Left ventricle myocardium inferior (tissue), 1 donor: ENCODE measurements at places on chromosomes 6 and 20. TPM values are rescaled to one million over a fixed set of nuclear protein-coding genes. Genes with fewer than 3 reads are reported as not detected.

The EPHA7 gene
- 12.5 TPM for total RNA-seq

The TP53TG5 gene
- 0.80 TPM for total RNA-seq

The HTR1E gene
- total RNA-seq, result not detected

The MUC21 gene
- total RNA-seq, result not detected

The CST2 gene
- not detected for total RNA-seq

The PRSS16 gene
- 0.49 TPM for total RNA-seq

DNA sequence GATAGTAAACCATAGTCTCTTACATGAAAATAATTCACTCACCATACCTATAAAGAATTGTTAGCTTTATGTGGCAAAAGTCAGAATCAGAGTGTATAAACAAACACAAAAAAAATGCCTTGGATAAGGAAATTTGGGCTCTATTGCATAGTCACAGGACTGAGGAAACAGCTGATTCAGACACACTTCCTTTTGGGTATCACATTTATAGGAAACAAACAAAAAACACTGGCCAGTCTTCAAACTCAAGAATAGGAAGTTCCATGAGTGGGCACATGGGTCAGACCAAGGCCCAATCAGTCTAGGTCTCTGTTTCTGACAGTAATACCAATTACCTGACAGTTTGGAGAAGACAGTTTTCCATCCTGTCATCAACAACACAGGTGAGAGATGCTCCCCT is 8.0 kb downstream of the SLC18B1 start:
- H3K4me1 ChIP-seq, result no peaks in the 10 kb centered on the region
- DNase-seq, result no peak
- no peaks in the 10 kb centered on the region for H3K27me3 ChIP-seq
- H3K4me3 ChIP-seq, result no peak overlapping the region

DNA sequence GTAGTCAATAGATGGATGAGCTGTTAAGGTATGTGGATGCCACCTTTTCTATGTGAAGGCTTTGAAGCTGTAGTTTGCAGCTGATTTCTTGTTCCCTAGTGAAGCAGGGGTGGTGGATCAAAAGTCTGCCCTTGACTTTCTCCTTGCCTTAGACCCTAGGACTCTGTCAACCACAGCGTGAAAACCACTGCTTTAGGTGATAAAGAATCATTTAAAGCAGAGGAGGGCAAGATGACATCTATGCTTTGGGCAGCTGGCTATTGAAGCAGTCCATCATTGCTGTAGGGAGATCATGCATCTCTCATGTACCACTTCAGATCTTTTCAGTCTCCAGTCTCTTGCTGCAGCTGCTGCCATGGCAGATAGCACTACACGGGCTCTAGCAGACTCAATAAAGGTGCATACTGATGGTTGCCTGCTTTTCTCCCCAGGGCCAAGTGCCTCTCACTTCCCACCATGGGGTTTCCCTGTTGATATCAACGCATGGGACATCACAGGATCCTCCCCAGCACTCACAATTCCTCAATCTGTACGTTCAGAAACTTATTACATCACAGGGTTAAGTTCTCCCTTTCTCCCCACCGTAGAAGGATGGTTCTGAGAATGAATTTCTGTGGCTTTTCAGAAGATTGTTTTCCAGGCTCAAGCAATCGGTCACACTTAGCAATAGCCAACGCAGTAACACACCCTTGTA is 122.0 kb upstream of the STMND1 start:
- no peaks in the 10 kb centered on the region for H3K36me3 ChIP-seq
- no peak overlapping the region for H3K4me3 ChIP-seq

DNA sequence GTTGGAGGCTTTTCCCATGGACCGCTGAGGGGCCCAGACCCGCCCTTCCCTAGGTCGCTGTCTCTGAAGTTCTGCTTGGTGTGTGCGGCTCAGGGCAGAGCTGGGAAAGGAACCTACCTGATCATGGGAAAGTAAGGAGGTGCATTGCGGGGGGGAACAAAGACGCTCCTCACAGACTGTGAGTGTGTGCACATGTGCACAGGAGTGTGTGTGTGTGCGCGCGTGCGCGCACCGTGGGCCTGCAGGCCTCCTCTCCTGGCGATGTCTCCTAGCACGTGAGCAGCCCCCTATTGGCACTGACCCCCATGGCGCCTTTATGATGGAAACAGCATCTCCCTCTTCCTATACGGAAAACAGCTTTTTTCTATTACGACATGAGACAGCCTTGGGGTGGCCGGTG is 224.1 kb downstream of the TAF4 start:
- H3K36me3 ChIP-seq, result no peaks in the 10 kb centered on the region
- H3K4me3 ChIP-seq, result no peak overlapping the region
- DNase-seq, result no peak
- H3K27ac ChIP-seq, result no peak overlapping the region
- H3K27me3 ChIP-seq, result peaks cover 65% of the 10 kb centered on the region
- H3K4me1 ChIP-seq, result no peaks in the 10 kb centered on the region

- H3K4me3 ChIP-seq, result no peak overlapping the region
- H3K27ac ChIP-seq, result no peak overlapping the region
- no peaks in the 10 kb centered on the region for H3K4me1 ChIP-seq
- no peaks in the 10 kb centered on the region for H3K36me3 ChIP-seq
Observed at GRCh38 chr6:50966532-50966931, 147.9 kb downstream of the TFAP2B start.

DNA sequence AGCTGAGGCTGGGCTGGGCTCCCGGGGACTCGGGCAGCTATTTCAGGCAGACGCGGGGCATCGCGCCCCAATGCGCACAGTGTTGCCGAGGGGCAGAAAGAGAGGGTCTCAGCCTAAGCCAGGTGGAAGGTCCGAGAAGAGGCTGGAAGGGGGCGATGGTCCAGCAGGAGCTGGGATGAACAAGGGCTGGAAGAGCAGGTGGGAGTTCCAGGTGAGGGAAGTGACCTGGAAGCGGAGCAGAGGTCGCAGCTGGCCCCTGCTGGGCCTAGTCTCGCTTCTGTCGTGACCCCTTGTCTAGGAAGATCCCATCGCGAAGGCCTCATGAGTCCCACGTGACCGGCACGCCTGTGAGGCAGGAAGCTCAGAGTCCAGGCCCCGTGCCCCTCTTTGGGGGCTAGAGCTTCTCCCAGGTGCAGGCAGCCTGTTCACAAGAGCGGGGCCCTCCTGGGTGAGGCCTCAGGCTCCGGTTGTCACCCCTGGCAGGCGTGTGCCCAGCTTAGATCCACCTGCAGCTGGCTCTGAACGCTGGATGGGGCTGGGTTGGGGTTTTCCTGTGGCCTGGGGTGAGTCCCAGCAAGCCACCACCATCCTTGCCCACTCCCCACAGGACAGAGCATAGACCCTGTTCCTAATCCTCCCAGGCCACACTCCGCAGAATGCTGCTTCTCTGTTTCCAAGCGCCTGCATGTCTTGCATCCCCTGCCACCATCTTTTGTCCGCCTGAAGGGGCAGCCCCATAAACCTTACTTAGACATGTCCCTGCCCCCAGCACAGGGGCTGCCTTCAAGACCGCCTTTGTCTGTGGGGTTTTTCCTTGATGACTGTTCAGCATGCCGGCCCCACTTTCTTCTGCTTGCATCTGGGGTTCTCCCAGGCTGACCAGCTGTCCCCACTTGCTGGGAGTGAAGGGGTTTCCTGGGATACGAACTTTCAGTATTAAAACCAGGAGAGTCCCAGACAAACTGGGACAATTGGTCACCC is 15.1 kb downstream of the SLC22A3 start:
- H3K27ac ChIP-seq, result no peak overlapping the region
- H3K4me3 ChIP-seq, result no peak overlapping the region
- no peaks in the 10 kb centered on the region for H3K36me3 ChIP-seq
- no peak for DNase-seq

- no peak overlapping the region for H3K27ac ChIP-seq
- H3K36me3 ChIP-seq, result no peaks in the 10 kb centered on the region
- H3K4me3 ChIP-seq, result no peak overlapping the region
- H3K27me3 ChIP-seq, result no peaks in the 10 kb centered on the region
- H3K4me1 ChIP-seq, result no peaks in the 10 kb centered on the region
Observed at GRCh38 chr6:18076231-18076630, 46.2 kb downstream of the NHLRC1 start.

- no peaks in the 10 kb centered on the region for H3K4me1 ChIP-seq
- no peak overlapping the region for H3K4me3 ChIP-seq
- H3K27me3 ChIP-seq, result peaks cover 4% of the 10 kb centered on the region
- no peak for DNase-seq
- no peak overlapping the region for H3K27ac ChIP-seq
Observed at GRCh38 chr20:20334489-20334888, 33.4 kb upstream of the INSM1 start.

- H3K27me3 ChIP-seq, result peaks cover 7% of the 10 kb centered on the region
- no peak overlapping the region for H3K27ac ChIP-seq
- no peaks in the 10 kb centered on the region for H3K36me3 ChIP-seq
Observed at GRCh38 chr6:52227495-52227894, 16.8 kb downstream of the IL17F start.

DNA sequence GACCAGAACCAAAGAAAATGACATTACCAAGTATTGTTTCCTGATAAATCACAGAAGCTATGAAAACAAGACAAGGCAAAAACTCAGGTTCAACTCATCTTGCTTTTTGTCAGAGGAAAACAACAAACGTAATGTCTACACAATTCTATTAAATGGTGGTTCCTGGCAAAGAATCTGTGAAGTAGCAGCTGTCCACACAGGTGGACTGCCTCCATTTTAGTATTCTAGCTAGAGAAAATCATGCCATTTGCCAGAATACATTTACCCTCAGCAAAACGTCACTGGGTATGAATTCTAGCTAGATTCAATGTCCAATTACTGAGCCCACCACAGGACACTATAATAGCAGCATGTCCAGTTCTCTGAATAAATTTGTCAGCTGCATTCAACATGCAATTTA is 125.4 kb downstream of the ADGRB3 start:
- H3K36me3 ChIP-seq, result no peaks in the 10 kb centered on the region
- H3K4me1 ChIP-seq, result no peaks in the 10 kb centered on the region
- no peak overlapping the region for H3K27ac ChIP-seq
- no peak for DNase-seq
- H3K4me3 ChIP-seq, result no peak overlapping the region

- no peaks in the 10 kb centered on the region for H3K27me3 ChIP-seq
- DNase-seq, result no peak
- no peak overlapping the region for H3K27ac ChIP-seq
- no peak overlapping the region for H3K4me3 ChIP-seq
- peaks cover 10% of the 10 kb centered on the region for H3K36me3 ChIP-seq
Observed at GRCh38 chr6:16657768-16658167, 103.5 kb downstream of the ATXN1 start.

- H3K4me3 ChIP-seq, result peak overlapping the region; percentile 24
- peak; percentile 69 for DNase-seq
- no peaks in the 10 kb centered on the region for H3K27me3 ChIP-seq
Observed at GRCh38 chr6:116561377-116562018, 7.9 kb downstream of the CALHM4 start.

DNA sequence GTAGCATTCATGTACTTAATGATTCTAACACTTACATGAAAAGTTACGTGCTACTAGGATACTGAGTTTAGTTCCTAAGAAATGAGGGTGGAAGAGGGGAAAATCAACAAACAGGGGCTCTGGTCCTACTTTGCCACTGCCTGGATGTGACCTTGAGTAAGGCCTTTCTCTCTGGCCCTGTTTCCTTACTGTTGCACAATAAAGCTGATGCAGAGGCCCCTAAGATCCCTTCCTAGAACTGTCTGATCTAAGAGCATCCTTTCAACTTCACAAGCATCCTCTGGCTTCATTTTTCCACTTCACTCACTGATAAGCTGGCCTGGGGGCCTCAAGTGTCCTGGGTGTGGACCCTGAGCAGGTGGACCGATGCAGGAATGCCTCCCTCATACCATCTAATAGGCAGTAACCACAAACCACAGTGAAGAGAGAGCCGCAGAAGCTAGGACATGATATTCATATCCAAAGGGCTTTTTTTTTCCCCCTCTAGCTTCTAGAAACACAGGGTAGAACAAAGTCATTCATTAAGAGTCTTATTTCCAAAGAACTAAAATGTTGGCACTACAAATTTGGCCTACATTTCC is 21.6 kb downstream of the FKBP1A start:
- H3K27me3 ChIP-seq, result no peaks in the 10 kb centered on the region
- peaks cover 72% of the 10 kb centered on the region for H3K4me1 ChIP-seq
- H3K27ac ChIP-seq, result peak overlapping the region; percentile 75
- peaks cover 34% of the 10 kb centered on the region for H3K36me3 ChIP-seq

DNA sequence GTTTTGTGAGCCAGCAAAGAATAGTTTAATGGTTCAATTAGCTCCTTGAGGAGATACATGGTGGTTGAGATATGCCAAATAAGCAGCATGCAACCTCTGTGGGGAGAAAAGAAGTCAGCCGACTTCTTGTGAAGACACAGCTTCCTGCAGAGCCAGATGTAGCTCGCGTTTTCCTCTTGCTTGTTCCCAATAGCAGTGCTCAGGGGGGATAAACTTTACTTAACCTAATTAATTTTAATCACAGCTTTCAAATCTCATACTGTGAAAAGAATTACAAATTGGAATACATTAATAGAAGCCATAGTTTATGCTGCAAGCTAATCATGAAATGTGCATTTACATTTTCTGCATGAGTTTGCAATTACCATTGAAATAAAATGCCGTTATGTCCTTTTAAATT is 106.2 kb downstream of the MAP3K7 start:
- no peaks in the 10 kb centered on the region for H3K36me3 ChIP-seq
- DNase-seq, result no peak
- no peak overlapping the region for H3K4me3 ChIP-seq
- H3K27me3 ChIP-seq, result no peaks in the 10 kb centered on the region
- peaks cover 5% of the 10 kb centered on the region for H3K4me1 ChIP-seq
- no peak overlapping the region for H3K27ac ChIP-seq

DNA sequence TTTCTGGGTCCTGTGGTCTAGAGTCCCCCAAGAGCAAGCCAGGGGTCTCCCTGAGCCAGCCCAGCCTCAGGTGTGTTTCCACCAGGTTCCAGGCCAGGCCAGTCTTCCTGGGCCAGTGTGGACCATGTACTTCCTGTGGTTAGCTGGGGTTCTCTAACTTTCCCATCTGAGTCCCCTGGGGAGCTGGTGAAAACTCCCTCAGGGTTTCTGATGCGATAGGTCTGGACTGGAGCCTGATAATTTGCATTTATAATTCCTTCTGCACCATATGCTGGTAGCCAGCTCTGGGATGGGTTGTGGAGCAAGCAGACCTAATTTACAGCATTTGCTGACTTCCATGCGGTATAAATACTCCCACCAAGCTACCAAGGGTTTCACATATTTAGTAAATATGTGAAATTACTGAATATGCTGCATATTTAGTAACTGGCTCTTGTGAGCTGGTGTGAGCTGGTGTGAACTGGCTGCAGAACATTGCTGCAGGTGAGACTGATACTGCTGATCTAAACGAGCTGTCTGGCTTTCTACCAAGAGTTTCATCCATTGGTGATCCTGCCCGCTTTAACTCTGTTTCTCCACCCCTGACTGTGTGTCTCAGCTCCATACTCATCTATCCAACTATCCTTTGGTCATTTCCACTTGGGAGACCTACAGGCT is 62.6 kb downstream of the RIN2 start:
- H3K27me3 ChIP-seq, result no peaks in the 10 kb centered on the region
- H3K27ac ChIP-seq, result peak overlapping the region; percentile 86
- peaks cover 65% of the 10 kb centered on the region for H3K4me1 ChIP-seq
- no peak for DNase-seq

DNA sequence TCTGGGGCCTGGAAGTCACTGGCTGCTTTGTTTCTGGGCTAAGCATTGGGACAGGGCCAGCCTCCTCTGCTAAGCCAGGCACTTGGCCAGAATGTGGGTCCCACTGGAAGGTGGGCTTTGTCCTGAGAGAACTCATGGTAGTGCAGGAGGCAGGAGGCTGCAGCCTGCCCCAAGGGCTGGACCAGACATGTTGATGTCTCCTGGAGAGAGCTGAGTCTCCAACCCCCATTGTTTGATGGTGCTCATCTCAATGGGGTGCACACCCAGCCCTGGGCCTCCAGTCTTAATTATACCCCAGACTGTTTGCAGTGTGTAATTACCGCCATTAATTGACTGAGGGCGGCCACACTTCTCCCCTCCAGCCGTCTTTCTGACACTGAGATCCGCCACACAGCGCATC is 220.5 kb upstream of the PMEPA1 start:
- DNase-seq, result no peak
- H3K27ac ChIP-seq, result no peak overlapping the region
- no peaks in the 10 kb centered on the region for H3K4me1 ChIP-seq
